ENCODE measurements at places on chromosomes 2 and 18.

DNA sequence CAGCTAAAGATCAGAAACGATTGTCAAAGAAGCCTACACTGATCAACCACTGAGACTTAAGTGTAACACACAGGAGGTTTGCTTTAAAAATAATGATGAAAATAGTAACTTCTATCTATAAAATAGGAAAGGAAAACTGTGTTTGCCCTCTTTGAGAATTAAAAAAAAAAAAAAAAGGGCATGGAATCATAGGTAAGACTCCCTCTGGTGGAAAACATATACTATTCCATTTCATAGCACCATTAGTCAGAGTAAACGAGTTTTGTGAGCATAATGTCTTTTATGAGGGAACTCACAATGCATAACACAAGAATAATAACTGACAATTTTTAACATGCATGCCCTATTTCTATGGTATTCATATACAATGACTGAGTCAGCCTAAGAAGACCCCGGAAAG is 36.3 kb downstream of the SLC35F5 start:
- DNase-seq = no peak

DNA sequence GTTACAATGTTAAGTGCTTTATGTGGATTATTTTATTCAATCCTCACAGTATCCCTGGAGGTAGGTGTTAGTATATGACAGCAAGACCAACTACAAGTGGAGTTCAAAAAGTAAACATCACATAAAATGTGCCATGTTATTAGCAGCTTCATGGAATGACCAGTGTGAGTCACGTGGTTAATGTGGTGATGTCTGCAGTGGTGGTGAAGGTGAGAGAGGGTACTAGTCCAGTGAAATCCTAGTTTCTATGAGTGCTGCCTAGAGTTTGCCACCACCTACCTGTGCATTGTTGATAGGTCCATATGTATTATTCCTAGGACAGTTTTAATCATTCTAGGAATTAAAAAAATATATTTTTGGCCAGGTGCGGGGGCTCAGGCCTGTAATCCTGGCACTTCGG is 865.2 kb upstream of the DDX18 start:
- DNase-seq = no peak

- DNase-seq = no peak
Observed at GRCh38 chr18:47898696-47899095, 31.8 kb downstream of the SMAD2 start.

DNA sequence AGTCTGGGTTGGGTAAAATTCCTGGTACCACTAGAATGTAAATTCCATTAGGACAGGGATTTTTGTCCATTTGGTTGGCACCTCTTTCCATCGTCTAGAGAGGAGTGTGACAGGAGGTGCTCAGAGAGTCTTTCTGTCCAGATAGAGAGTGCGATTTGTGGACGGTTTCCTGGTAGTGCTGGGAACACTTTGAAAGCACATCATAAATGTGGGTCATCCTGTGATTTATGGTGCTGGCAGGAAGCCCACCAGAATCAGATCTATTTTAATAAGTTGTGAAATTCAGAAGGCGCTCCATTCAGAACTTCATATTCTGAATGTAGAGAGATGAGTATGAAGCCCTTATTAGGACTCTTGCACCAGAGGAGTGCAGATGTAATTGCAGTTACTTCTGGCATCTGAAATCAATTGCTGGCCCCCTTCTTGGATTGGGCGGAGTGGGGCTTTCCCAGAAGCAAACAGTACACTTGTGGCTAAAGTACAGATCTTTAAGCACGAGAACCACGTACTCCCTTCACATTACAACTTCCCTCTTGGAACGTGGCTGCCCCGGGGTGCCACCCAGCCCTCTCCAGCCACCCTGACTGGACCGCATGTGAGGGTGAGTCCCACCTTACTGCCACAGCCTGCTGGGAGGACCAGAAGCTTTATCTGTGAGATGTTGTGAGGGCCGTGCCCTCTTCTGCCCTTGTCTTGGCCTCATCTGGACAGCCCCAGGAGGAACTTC is 243.2 kb downstream of the MYO3B start:
- no peak for DNase-seq

DNA sequence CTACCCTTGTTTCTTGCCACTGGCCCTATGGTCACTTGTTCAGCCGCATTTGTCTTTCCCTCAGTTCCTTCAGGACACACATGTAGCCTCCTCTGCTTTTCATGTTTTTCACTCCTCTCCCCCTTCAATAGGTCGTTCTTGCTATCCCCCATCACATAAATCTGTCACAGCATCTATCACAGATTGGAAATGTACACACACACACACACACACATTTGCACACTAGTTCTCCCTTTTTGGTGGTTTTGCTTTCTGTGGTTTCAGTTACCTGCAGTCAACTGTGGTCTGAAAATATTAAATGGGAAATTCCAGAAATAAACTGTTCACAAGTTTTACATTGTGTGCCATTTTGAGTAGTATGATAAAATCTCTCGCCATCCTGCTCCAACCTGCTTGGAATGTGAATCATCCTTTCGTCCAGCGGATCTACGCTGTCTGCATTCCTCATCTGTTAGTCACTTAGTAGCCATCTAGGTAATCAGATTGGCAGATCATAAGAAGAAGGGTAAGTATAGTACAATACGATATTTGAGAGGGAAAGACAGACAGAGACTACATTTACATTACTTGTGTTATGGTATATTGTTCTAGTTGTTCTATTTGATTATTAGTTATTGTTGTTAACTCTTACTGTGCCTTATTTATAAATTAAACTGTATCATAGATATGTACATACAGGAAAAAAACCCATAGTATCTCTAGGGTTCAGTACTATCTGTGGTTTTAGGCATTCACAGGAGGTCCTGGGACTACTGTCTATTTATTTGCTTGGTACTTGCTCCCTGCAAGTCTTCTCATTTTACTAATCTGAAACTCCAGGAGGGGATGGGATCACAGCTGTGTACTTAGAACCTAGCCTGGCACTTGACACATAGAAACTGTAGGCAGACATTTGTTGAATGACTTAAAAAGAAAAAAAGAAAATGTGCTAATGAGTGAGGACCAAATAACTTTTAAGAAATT is 86.1 kb upstream of the PNPT1 start:
- DNase-seq = no peak

DNA sequence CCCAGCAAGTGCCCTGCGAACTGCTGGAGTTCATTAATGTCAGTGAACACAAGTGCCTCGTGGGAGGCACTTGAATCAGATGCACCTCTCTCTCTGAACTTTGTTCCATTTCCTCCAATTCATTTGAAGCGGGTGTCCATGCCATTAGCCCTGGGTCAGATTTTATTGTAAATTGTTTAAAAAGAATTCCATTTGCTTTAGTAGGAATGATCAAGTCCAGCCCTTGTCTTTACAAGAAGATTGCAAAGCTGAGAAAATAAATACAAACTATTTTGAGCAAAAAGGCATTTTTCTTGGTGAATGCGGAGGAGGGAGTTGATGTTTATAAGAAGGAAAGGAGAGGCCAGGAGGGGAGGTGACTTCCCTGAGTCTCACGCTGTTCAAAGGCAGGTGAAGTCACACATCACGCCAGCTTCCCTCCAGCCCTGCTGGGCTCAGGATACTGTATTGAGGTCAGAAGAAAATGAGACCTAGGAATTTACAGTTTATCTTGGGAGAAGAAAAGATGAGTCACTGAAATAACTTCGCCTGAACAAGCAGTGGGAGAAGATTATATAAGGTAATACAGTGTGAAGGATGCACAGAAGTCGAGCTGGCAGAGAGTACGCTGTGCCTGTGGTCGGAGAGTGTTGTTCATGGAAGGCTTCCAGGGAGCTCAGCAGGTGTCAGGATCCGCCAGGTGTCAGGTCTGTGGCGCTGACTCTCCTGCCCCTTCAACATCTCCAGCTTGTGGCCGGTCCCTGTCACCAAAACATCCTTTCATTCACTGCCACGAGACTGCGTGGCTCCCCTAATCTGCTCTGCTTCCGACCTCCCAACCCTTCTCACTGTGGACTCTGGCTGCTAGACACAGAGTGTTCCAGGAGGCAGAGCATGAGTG is 36.5 kb downstream of the EFR3B start:
- no peak for DNase-seq

DNA sequence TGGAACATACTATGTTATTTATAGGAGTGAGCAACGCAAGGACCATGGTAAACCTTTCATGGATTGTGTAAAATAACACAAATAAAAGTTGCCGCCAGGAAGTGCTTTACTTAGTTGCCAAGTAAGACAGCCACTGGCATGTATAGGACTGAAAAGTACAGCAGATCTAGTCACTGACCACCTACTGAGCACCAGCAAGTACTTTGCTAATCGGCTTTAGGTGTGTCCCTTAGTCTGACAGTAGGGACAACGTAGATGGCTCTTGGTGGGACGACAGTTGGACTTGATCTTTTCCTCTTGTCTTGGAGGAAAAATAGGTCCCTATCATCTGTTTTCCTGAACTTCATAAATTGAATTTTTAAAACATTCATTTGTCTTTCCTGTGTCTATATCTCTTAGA is 13.6 kb upstream of the CXXC1 start:
- DNase-seq = no peak

Data from stimulated activated CD4-positive, alpha-beta T cell treated with anti-CD3 and anti-CD28 coated beads, Interleukin-4, amount 100 ng/mL, for 1 hour (primary cell).